Activated CD4-positive, alpha-beta memory T cell treated with anti-CD3 and anti-CD28 coated beads, Interleukin-2, amount 10 ng/mL, durations not matched to agents 7 days and 5 days (primary cell): ENCODE measurements at places on chromosomes 1 and 21. TPM values are rescaled to one million over a fixed set of nuclear protein-coding genes. Genes with fewer than 3 reads are reported as not detected.

FAM72D gene
- total RNA-seq = 19.6 TPM

DNA sequence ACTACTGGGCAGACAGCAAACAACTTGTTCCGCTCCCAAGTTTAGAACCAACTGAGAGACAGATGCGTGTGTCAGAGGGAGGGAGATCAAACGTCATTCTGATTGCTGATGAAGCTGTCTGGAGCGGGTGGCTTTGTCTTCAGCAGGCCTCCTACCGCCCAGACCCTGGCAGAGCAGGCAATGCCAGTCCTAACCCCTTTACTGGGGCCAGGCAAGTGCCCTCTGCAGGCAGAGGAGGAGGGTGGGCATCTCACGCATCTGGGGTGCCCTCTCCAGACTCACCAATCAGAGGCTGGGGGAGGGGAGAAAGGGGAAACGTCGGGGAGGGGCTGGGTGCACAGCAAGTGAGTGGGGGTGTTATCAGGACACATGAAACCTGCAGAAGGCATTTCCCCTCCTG is 126.6 kb downstream of the ACTL8 start:
- H3K4me3 ChIP-seq = no peak overlapping the region
- H3K36me3 ChIP-seq = no peaks in the 10 kb centered on the region
- H3K27me3 ChIP-seq = no peaks in the 10 kb centered on the region
- H3K27ac ChIP-seq = no peak overlapping the region
- DNase-seq = no peak
- H3K4me1 ChIP-seq = no peaks in the 10 kb centered on the region

RHEX gene
- not detected for total RNA-seq

- H3K4me1 ChIP-seq = no peaks in the 10 kb centered on the region
- H3K4me3 ChIP-seq = no peak overlapping the region
- H3K36me3 ChIP-seq = peaks cover 69% of the 10 kb centered on the region
Measured at GRCh38 chr1:19903621-19904020, 19.8 kb downstream of the PLA2G2E start.

DNA sequence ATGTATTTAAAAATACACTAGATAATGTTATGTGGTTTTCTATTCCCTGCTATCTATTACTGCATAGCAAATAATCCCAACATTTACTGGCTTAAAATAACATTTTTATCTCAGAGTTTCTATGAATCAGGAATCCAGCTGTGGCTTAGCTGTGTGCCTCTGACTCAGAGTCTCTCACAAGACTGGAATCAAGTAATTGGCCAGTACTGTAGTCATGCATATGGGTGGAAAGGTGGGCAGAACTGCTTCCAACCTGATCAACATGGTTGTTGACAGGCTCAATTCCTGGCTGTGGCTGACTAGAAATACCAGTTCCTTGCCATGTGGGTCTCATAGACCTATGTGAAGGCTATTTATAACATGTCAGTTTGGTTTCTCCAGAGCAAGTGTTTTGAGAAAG is 131.8 kb downstream of the PDE4B start:
- no peak overlapping the region for H3K27ac ChIP-seq
- no peaks in the 10 kb centered on the region for H3K27me3 ChIP-seq
- H3K4me1 ChIP-seq = no peaks in the 10 kb centered on the region
- no peak overlapping the region for H3K4me3 ChIP-seq
- no peaks in the 10 kb centered on the region for H3K36me3 ChIP-seq

DNA sequence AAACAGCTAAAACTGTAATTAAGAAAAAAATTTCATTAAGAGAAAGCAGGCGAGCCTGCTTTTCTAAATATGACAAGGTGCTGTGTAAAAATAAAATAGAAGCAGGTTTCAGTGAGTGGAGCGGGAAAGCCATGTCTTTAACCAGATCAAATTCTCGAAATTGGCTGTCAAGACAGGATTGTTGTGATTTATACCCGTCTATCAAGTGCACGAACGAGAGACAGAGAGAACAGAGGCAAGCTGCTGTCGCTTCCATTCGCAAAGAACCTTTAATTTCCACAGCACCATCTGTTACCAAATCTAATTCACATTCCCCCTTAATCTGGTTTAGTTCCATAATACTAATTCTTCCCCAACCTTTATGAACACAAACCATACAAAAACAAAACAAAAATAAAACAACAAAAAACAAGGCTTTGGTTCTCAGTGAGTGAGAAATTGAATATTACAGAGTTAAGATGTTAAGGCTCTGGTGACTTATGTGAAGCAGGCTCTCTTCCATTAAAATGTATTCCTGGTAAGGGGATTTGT is 35.0 kb downstream of the ESRRG start:
- no peak overlapping the region for H3K27ac ChIP-seq
- H3K27me3 ChIP-seq = no peaks in the 10 kb centered on the region
- no peaks in the 10 kb centered on the region for H3K4me1 ChIP-seq
- DNase-seq = no peak
- H3K4me3 ChIP-seq = no peak overlapping the region

DNA sequence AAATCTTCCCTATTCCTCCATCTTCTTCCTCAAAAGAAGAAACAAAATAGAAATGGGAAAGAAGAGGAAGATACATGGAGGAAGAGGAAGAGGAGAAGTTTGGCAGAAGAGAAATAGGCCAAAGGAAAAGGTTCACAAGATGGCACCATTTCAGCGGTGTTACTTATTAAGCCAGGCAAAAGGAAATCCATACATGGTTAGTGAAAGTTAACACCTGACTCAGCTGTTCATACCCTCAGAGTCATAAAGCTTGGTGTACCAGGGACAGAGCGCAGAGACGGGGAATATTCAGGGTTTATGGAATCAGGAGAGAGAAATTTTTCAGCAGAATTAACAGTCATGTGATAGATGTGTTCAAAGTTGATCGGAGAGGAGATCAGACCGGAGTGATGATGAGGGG is 70.6 kb downstream of the COQ8A start:
- DNase-seq = no peak
- no peak overlapping the region for H3K4me3 ChIP-seq
- H3K4me1 ChIP-seq = no peaks in the 10 kb centered on the region
